ENCODE measurements at places on chromosomes 5 and 9.
A peak's percentile ranks its signal among the peaks of the same experiment; 100 is the strongest.

- DNase-seq = no peak
These were observed 32.7 kb downstream of the GRIA1 start for GRCh38 chr5:153523211-153523610.

DNA sequence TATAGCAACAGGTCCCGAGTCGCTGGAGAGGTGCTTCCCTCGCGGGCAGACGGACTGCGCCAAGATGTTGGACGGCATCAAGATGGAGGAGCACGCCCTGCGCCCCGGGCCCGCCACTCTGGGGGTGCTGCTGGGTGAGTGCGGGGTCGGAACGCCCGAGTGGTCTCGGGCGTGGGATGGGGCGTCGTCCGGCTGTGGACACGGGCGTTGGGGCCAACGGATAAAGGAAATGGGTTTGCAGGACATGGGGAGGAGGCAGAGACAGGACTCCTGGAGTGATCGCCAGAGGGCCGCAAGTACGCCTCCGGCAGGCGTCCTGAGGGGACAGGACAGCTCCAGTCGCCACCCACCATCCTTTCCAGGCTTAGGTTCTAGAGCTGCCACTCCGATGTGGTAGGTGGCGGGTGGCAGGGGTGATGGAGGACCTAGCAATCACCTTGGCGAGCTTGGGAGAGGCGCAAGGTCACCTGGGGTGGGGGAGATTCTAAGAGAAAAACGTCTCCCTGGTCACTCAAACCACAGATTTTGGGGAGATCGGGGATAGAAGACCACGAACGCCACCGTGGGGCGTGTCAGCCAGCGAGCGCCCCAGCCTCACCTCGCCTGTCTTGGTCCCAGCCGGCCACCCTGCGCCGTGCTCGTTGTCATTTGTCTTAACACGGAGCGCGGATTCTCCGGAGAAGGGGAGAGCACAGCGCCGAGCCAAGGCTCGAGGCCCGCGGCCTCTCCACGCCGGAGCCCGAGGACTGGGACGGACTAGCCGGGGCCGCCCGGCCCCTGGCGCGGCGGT lies 922 bp downstream of the LMX1B start:
- DNase-seq = no peak

DNA sequence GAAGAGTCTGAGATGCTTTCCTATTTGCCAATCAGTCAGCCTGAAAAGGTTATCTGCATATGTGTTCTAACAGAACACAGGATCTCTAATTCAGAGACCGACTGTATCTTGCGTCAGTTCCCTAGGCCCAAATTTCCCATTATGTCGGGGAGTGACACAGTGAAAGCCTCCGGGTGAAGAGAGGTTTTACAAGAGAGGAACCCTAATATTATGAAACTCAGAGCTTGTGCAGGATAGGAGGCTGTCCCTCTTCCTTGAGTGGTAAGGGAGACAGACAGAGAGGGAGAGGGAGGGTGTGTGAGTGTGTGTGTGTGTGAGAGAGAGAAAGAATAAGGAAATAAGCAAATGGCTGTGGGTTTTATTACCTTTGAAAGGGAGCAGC lies 1.9 kb downstream of the CD14 start:
- DNase-seq = no peak

- no peak for DNase-seq
These were observed 148.7 kb upstream of the COL5A1 start for GRCh38 chr9:134492721-134493460.

DNA sequence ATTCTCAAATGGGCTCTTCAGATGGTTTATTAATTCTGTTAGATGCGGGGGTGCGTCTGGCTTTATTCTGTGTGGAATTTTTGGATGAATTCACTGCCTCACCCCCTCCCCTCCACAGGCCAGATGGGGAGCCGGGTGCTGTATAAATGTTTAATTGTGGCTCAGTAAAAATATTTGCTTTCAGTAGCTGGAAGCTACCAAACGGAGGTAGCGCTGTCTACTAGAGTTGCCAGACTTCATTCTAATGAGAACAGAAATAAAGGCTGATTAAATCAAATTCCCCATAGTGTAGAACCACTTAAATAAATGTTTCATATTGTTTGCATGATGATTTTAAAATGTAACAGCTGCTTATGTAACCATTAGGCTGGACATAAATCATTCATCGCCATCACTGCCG lies 34.5 kb upstream of the KCNMB1 start:
- DNase-seq = no peak

DNA sequence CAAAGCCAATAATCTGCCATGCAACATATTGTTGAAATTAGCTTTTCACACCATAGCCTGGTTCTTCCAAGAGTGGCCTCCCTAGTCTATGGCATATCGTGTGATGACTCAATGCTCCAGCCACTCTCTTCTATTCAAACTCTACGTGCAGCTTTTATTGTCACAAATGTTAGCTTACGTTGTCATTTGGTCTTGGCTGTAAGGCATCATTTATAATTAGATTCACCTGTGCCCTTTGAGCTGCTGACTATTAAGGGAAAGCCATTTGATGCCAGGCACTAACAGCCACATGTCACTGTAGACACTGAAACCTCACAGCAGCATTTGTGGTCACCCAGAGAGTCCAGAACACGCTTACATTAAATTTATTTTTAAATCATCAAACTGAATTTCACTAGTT lies 66.8 kb downstream of the APBA1 start:
- no peak for DNase-seq

GRCh38 chr9:114390952-114391351 lies 3.2 kb upstream of the AKNA start:
- no peak for DNase-seq

GRCh38 chr9:36637491-36638270 lies 65.0 kb downstream of the MELK start:
- no peak for DNase-seq

DNA sequence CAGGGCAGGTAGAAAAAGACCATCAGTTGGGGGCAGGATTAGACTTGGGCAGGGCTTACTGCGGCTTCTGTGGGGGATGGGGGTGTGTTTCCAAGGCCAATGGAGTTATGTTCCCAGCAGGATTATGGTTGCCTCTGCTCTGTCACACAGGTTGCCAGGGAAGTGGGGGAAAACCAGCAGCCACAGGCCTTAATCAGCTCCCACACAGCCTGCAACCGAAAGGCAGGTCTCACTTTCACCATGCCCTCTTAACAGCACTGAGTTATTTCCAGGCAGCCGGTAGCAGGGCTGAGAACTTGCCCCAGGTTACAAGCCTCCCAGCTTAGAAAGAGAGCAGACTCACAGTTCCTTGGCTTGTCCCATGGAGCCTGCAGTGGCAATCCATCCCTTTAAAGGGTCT lies 205.5 kb downstream of the FGF10 start:
- no peak for DNase-seq

DNA sequence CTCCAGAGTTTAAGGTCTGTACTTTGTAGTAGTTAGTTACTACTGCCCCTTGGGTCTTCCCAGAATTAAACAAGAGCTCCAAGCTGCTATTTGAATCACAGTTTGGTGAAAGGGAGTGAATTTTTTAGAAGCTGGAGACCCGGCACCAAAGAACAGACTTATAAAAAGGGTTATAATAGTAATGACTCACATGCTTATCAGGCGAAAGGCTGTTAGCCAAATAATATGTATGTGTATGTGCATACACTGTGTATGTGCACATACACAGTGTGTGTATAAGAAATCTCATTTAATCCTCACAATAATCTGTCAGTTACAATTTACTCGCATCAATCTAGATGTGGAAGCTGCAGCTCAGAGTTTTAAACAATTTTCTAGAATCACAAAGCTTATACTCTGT lies 59.5 kb upstream of the ITGA1 start:
- no peak for DNase-seq

DNA sequence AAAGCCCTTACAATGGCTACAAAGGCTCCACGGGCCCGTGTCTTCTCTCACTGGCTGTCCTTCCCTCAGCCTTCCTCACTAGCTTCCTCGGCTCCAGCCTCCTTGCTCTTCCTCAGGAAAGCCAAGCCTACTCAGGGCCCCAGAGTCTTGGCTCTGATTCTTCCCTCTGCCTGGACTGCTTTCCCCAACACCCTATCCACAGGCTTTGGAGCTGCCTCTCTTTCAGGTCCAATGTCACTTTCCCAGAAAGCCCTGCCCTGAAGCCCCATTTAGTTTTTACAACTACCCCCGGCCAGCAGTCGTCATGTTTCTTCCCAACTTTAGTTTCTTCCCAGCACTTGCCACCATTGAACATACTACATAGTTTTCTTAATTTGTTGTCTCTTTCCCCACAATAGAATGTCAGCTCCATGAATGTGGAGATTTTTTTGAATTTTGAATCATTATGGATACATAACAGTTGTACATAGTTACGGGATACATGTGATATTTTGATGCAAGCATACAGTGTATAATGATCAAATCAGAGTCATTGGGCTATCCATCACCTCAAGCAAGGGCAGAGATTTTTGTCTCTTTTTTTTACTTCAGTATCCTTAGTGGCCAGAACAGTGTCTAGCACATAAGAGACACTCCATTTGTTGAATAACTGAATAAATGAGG lies 17.5 kb upstream of the TOMM5 start:
- DNase-seq = no peak

DNA sequence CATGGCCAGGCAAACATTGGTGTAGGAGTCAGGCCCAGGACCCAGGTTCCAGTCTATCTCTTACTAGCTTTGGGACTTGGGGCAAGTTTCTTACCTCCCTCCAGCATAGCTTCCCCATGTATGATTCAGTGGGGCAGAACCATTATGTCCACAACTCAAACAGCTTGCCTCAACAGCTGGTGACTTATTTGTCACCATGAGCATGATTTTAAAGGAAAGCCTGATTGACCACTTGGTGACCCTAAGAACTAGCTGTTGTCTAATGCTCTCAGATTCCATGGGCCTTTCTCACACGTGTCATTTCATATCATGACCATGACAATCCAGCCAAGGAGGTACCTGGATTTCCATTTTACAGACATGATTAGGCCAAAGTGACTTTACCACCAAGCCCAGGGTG lies 126.4 kb downstream of the TTLL11 start:
- no peak for DNase-seq

DNA sequence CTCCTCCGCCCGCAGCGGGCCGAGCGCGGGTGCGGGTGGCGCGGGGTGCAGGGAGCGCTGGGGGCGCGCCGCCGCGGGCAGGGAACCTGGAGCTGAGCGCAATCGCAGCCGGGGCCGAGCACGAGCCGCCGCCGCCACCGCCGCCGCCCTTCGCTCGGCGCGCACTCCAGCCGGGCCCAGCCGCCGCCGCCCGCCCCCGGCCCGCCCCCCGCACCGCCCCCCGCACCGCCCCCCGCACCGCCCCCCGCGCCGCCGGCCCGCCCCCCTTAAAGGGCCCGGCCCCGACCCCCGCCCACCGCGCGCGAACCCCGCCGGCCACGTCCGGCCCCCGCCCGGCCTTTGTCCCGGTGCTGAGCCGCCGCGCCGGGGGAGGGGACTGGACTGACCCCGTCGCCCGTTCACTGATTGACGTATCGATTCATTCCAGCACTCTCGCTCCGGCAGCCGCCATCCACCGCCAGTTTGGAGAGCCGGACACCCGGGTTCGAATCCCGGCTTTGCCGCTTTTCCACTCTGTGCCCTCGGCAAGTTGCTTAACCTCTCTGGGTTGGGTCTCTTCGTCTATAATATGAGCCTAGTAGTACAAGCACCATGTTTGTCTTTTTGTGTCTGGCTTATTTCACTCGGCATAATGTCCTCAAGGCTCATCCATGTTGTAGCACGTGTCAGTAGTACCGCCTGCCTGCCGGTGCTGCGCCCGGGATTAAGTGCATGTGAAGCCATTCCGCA lies at the start of gene SH3PXD2B:
Gene SH3PXD2B (minus strand): TSS at position 168 of the 729 bp plus-strand sequence. CDS start 173 bp downstream, outside the sequence.
- no peak for DNase-seq

DNA sequence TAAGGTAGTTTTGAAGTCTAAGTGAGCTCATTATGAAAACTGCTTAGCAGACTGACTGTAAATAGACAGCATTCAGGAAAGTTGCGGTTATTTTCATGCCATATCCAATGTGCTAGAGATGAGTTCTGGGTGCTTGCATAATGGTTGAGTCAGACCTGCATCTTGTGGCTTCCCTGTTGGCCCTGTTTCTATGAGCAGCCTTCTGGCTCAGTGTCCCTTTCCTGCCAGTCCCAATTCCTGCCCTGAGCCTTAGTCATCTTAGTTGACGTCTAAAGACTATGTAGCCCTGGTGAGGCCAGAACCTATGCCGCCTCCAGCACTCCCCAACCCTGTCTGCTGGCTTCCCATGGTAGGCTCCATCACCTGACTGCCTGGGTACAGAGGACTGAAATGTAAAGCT lies 76.3 kb upstream of the TNFSF8 start:
- peak; percentile 56 for DNase-seq

DNA sequence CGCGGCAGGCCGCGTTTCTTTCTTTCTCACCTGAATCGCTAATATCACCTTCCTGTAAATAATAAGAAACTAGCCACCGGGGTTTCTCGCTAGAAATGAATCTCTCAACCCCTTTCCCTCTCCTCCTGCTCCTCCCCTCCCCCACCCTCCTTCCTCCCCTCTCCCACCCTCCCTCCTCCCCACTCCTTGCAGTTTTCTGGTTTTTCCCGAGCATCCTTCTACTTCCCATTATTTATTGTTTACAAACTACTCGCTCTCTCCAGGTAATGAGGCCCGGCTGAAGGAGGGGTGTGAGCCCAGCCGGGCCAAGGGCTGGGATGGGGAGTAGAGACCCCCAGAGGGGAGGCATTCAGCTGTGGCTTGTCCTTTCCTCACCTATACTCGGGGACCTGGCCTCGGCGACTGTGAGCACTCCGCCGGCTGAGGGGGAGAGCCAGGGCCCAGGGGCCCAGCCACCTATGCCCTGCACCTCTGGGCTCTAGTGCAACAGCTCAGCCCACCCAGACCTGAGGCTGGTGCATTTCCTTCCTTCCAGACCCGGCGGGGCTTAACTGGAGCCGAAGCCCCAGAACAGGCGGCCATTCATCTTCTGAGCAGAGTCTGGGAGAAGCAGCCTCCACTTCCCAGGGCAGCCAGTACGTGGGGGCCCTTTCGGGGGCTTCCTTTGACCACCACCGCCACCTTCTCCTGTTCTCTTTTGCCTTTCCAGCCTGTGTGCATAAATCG lies 2.1 kb upstream of the IRX4 start:
- DNase-seq = no peak

DNA sequence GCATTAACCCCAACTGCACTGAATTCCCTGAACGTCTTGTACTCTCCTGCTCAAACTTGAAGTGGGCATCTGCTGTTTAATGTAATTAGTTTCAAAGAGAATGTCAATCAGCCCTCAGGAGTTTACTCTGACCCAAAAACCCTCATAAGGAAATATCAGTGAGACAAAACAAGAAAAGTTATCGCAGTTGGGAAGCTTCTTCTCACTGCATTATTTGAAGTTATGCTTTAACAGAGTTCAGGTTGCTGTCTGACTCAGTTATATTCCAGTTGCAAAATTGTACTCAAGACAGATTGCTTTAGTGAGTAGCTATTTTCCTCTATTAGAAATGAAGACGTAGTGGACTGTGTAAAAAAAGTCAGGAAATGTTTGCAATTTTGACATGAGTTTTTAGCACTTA lies 52.1 kb downstream of the PPIC start:
- no peak for DNase-seq

- DNase-seq = no peak
These were observed 127.0 kb downstream of the GNA14 start for GRCh38 chr9:77521091-77521490.

DNA sequence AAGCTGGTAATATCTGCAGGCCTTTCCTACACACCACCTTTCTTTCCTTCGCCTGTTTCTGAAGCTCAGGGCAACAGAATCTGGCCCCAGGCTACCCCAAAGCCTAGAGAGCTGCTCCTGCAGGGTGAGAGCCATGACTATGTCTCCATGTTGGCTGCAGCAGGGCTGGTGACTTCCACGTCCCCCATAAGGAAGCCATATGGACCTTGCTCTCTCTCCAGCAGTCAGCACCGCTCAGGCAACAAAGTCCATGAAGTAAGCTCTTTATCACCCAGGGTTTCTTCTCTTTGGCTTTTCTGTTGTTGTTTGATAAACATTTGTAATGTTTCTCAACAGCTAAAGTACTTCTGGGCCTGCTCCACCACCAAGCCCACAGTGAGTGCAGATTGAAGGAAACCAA lies 125.2 kb downstream of the SLIT3 start:
- no peak for DNase-seq

Measured in activated CD8-positive, alpha-beta memory T cell treated with anti-CD3 and anti-CD28 coated beads, Interleukin-2, amount 10 ng/mL, durations not matched to agents 7 days and 5 days (primary cell).